Thoracic aorta (tissue), 2 donors: ENCODE measurements at places on chromosomes 12 and 14. TPM values are rescaled to one million over a fixed set of nuclear protein-coding genes. Genes with fewer than 3 reads are reported as not detected.

GRCh38 chr12:57470286-57470969, 9.2 kb downstream of the ARHGAP9 start:
- DNase-seq, result no peak

DNA sequence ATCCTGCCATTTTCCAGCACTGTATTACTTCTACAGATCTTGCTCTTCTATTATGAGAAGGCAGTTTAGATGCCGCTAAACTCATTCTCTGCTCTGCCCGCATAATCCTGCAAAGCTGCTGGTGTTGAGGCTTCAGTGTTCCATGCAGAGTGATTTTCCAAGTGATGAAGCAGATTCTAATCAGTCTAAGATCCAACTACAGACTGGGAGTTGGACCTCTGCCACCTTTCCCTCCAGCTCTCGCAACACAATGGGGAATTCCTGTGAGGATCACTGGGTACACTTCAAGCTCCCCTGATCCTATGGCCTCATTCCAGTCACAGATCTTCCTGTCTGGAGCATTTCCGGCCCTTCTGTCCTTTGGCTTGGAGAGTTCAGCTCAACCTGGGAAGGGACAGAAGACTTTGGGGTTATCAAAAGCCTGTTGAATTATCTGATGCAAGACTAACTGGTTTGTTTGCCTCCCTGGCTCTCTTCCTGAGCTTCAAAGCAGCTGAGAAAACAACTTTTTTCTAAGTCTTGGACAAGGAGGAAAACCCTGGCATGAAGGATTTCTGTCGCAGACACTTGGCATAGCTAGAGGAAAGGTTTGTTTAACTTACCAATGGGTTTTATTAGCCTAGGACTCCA, 333.9 kb downstream of the ZFP36L1 start:
- DNase-seq, result no peak

GRCh38 chr12:114625294-114625851, 58.6 kb downstream of the TBX3 start:
- DNase-seq, result no peak

- DNase-seq, result no peak
Observed at GRCh38 chr12:8048906-8049305, 16.4 kb downstream of the FOXJ2 start.

The LRTM2 gene
- not detected for total RNA-seq
